Stromal cell of bone marrow (primary cell): ENCODE measurements at places on chromosomes 2 and 18.
A peak's percentile ranks its signal among the peaks of the same experiment; 100 is the strongest.

DNA sequence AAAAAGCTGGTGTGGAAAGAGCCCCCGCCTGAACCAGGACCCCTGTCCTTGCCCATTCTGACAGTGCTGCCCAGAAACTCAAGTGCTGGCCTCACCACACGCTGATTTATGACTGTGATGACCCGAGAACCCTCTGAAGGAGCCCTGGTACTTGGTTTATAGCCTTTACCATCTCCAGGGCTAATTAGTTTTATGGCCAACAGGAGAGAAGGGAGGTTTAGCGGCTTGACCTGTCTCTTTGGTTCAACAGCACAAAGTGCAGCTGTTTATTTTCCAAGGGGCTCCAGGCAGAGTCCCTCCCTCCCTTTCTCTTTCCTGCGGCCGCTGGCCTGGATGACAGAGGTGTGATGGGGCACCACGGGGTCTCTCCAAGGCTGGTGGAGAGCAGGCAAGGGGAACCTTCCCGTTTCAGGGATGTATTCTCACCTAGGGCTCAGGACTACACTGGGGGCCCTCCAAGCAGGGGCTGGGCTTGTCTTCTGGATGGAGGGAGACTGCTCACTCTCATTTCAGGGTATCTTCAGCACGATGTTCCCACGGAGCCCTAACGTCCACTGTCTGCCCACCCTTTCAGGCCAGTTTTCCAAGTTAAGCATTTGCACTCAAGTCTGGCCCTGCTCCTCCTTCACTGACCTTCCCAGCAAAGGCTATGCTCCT is 174.2 kb upstream of the GLI2 start:
- DNase-seq, result no peak

GRCh38 chr2:135874777-135875365 is 1.4 kb downstream of the MCM6 start:
- no peak for DNase-seq

DNA sequence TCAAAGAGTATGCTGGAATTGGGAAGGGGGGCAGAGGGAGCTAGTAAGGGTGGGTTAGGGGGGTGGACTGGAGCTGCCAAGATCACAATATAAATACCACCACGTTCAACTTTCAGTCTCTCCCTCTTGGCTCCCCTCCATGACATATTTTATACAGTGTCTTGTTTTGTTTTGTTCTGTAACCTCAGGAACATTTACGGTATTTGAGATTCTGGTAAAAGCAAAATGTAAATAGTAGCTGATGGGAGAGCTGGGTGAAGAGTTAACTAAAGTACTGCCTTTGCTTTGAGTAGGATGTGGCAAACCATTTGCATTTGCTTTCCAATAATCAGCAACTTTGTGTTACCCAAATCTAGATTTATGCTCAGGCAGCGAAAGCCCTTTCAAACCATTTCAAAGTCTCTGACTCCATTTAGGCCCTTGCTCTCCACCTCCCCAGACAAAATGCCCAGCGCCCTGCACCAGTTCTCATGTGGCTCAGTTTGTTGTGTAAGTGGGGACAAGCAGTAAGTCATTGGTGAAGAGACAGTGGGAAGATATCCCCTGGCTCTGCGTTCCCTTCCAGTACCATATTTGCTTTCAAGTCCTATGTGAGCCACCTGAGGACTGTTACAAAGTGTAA is 17.4 kb downstream of the IRS1 start:
- DNase-seq, result no peak

DNA sequence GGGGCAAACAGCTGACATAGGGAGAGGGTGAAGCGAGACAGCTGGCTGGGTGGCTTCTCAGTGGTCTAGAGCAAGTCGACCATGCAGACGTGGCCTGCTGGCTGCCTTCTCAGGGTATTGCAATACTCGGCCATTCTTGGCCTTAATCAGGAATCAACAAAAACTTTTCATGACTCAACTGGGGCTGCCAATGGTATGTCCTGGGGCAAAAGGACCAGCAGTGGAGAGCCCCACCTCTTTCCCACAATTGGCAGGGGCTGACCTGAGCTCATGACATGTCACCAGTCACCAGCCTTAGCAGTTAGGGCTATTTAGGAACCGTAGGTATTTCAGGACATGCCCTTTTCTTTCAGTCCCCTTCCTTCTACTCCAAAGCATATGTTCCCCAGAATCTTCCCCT is 19.1 kb downstream of the PLA2R1 start:
- DNase-seq, result no peak

DNA sequence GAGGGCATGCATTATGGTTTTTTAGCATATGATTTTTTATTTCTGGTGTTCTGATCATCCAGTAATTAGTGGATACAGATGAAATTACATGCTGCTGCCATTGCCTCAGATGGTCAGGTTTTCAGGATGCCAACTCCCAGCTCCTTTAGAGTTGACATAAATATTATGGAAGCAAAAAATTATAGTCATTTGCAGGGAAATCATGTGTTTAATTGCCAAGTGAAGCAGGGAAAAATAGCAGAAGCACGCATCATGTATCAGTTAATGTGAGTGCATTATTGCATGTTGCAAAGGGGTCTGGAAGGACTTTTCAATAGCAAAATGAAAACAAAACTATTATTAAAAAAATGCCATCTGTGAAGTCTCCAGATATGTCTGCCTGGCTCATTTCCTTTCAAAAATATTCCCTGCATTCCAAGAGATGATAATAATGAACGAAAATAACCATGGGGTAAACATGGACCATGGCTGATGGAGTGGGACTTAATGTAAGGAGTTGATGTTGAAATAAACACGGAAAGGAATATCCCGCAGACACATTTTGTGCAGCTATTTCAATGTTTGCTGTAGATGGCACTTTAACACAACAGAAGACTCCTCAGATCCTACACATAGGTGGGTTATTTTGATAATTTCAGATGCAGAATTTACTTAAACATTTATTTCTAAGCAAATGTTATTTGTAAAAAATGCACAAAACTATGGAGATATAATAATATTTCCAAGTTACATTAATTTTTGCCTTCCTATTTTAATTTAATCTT is 87.7 kb upstream of the DYNAP start:
- DNase-seq, result no peak

GRCh38 chr18:8478166-8478967 is 130.9 kb upstream of the RAB12 start:
- peak; percentile 10 for DNase-seq

- no peak for DNase-seq
Measured at GRCh38 chr2:9256570-9257043, 50.0 kb downstream of the ASAP2 start.

DNA sequence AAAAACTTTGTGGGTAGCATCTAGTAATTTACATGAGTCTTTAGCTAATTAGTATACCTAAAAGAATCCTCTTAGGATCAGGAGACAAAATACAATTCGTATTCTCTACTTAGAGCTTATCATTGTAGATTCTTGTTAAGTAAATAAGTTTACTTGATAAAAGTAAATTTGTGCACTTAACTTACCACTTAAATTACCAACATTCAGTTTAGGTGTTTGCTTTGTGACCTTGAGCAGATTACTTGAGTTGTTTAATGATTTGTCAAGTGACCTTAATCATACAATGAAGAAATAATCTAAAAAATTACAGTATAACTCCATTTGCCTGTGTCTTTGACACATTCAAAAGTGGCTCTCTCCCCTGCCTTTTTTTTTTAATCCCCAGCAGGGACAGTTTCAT is 67.2 kb upstream of the UBXN4 start:
- DNase-seq, result no peak

DNA sequence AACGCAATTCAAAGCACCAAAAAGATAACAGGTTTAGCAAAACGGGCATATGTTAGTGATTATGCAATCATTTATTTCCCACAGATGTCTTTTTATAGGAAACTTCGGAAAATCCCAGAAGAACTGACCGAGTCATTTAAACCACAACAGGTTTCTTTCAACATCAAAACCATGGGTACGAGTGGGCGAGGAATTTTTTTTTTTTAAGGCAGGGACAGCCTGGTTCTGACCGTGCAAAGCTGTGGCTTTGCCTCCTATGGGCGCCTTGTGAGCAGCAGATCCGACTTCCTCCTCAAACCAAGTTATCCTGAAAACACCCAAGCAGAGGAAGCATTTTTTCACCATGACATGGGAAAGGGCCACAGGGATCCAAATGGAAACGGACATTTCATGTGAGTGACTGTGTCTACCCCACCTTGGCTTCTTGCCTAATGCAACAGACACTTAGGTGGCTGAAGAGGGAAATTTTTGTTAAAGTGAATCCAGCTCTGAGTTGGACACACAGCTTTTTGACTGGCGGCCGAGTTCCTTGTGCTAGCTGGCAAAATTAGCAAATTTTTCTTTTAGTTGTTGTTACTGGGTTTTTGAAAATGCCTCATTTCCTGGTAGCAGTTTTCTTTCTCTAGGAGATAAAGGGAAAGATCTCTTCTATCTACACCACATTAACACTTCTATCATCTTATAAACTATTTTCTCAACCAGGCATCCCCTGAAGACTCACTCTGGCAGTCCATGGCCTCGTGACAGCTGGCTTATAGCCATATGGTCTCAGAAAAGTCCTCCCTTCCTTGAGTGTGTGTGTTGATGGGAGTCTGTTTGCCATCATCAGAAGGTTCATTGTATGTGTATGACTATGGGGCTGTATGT is 487.4 kb upstream of the ZEB2 start:
- DNase-seq, result peak; percentile 98

- DNase-seq, result no peak
Measured at GRCh38 chr2:230162981-230163380, 56.8 kb downstream of the SP110 start.

DNA sequence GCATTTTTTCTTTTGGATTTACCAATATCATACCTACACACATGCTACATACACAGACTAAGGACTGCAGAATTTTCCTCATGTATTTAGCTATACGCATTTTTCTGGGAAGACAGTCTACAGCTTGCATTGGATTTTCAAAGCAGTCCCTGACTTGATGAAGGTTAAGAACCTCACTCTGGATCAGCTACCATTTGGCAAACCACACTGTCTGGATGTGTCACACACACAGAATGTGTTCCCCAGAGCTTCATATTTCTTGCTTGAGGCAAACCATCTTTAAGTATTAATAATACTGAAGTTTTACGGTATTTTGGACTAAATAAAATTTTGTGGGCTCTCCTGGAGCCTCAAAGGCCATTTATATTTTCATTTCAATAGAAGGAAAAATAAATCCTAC is 102.3 kb downstream of the TCF4 start:
- peak; percentile 50 for DNase-seq

DNA sequence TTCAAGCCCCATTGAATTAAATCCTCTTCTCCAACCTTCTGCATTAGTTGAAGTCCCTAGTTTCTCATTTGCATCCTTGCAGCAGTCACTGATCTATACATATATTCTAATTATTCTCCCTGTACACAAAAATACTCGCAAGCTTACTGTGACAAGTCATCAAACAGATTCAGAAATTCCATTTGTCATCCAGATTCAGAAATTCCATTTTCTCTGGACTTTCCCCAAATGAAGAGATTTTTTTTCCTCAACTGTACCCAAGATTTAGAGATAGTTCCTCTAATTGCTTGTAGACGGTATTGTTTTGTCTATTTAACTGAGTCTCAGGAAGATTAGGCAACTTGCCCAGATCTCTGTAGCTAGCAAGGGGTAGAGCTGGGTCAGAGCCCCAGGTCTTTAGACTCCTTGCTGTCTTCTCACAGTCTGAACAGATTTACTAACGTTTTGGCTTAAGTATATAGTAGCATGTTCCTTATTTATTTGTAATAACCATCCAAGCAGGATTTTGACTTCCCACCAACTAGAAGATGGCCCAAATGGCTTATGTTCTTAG is 34.2 kb downstream of the RAB12 start:
- no peak for DNase-seq

DNA sequence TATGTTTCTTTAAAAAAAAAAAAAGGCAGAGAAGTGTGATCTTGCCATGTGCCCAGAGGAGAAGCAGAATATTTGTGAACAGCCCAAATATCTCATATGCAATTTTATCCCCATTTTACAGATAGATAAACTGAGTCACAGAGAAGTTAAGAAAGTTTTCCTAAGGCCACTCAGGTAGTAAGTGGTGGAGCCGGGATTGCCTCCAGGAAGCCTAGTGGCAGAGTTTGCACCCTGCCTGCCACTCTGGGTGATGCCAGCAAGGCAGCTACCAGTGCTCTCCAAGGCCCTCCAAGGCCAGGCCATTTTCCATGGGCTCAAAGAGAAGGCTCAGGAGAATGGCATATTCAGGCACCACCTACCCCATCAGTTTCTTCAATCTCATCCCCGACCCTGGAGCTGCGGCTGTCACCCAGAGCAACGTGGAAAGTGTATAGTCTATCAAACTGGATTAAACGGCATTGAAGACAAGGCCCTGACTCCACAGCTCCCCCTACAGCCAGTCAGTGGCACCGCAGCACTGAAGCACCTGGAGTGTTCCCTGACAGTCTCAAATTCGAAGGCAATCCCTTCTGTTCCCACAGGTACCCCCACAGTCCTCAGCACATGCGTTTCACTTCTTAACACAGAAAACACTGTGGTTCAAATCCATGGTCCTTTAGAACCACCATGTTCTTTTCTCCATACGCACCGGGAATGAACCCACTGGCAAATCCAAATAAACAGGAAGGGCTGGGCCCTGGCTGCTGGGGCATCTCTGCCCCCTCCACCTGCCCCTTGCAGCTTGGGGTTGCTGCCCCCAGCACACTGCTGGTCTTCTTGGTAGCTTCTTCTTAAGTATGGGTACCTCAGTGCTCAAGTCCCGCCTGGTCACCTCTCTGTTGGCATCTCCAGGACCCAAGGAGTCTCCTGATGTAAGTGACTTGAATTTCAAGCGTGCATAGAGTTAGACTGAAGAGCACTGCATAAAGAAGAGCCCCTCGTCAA is 175.3 kb downstream of the INHBB start:
- no peak for DNase-seq

DNA sequence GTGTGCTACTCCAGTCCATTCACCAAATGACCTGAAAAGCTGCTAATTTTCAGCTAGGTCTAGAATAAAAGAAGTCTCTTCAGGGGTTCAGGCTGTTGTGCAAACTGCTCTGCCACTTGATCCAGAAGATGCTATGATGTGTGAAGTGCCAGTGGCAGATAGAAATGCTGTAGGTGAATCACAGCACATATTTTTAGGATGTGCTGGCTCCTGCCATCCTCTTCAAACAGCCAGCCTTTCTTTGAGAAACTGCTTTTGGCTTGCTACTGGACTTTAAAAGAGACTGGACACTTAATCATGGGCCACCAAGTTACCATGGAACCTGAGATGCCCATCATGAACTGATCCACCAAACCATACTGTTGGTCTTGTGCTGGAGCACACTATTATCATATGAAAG is 322.1 kb downstream of the EN1 start:
- DNase-seq, result no peak

- DNase-seq, result no peak
Measured at GRCh38 chr2:223621901-223622300, 19.7 kb upstream of the SCG2 start.
